ENCODE measurements at places on chromosomes 5 and 9. TPM values are rescaled to one million over a fixed set of nuclear protein-coding genes. Genes with fewer than 3 reads are reported as not detected.

Gene MLANA
- not detected for total RNA-seq

DNA sequence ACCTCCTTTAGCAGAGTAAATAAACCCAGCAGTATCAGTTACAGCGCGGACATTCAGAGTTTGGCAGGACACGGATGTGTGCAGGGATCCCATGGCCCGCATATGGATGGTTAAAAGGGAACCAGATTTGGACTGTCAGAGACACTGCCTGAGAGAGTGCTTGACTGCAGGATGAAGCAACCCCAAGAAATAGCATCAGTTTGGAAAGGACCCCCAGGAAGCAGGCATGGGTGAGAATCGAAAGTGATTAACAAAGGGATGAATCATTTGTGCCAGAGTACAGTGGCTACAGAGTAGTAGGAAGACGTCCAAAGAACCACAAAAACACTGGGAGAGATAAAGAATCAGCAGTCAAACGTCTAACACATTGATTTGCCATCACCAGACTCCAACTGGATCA, 5.5 kb downstream of the C7 start:
- no peak for DNase-seq
- H3K27me3 ChIP-seq, result no peaks in the 10 kb centered on the region
- no peak overlapping the region for H3K27ac ChIP-seq
- no peaks in the 10 kb centered on the region for H3K36me3 ChIP-seq
- peaks cover 2% of the 10 kb centered on the region for H3K4me1 ChIP-seq

GRCh38 chr9:131810351-131811170, 70.7 kb upstream of the RAPGEF1 start:
- H3K27me3 ChIP-seq, result no peaks in the 10 kb centered on the region
- DNase-seq, result no peak
- no peaks in the 10 kb centered on the region for H3K36me3 ChIP-seq
- no peak overlapping the region for H3K27ac ChIP-seq

GRCh38 chr5:171609806-171610452, 175.7 kb upstream of the SMIM23 start:
- H3K36me3 ChIP-seq, result no peaks in the 10 kb centered on the region
- no peaks in the 10 kb centered on the region for H3K27me3 ChIP-seq
- no peak for DNase-seq
- no peak overlapping the region for H3K4me3 ChIP-seq

DNA sequence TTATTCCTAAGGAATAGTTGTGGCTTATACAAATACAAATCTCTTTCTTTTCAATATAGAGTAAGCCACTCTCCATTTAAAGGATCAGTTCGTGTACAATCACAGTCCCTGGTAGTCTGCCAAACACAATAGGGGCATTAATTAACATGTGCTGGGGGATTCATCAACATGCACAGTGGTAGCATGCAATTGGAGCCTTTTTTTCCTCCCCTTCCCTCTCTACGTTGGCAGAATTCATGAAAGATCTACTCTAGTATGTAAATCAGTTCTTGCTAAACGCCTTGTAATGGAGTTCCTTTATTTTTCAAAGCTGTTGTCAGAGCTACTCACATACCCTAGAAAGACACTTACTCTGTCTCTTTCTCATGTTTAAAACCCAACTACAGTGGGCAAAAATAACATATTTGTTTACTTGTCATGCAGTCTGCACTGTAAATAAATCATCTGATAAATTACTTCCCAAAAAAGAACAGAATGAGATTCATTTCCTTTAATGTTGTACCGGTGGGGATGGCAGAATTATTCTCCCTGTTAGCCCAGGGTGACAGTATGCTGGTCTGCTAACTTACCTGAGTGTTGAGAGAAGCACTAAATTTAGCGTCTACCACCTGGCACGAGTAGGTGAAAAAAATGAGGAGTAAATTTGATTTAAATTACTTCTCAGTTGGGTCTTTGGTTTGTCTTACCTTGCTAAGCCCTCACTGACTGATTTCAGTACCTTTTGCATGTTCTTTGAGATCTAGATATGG, 341.5 kb upstream of the CCNH start:
- H3K36me3 ChIP-seq, result no peaks in the 10 kb centered on the region
- no peak overlapping the region for H3K27ac ChIP-seq
- DNase-seq, result no peak
- no peak overlapping the region for H3K4me3 ChIP-seq
- H3K4me1 ChIP-seq, result no peaks in the 10 kb centered on the region

GRCh38 chr5:6582507-6583048, 50.3 kb downstream of the NSUN2 start:
- no peak overlapping the region for H3K27ac ChIP-seq
- no peak overlapping the region for H3K4me3 ChIP-seq
- DNase-seq, result no peak
- H3K36me3 ChIP-seq, result no peaks in the 10 kb centered on the region
- no peaks in the 10 kb centered on the region for H3K27me3 ChIP-seq

GRCh38 chr9:35714123-35714522, 17.9 kb downstream of the TLN1 start:
- H3K4me3 ChIP-seq, result no peak overlapping the region
- H3K27me3 ChIP-seq, result no peaks in the 10 kb centered on the region
- no peak for DNase-seq
- peaks cover 18% of the 10 kb centered on the region for H3K36me3 ChIP-seq
- H3K4me1 ChIP-seq, result no peaks in the 10 kb centered on the region

Gene PNPLA7
- total RNA-seq, result 27.7 TPM

- H3K4me3 ChIP-seq, result no peak overlapping the region
- no peaks in the 10 kb centered on the region for H3K27me3 ChIP-seq
- DNase-seq, result no peak
- H3K36me3 ChIP-seq, result no peaks in the 10 kb centered on the region
- H3K4me1 ChIP-seq, result no peaks in the 10 kb centered on the region
- no peak overlapping the region for H3K27ac ChIP-seq
Observed at GRCh38 chr5:53335115-53335514, 145.3 kb upstream of the FST start.

GRCh38 chr5:134439210-134439654, 27.6 kb upstream of the CDKN2AIPNL start:
- no peaks in the 10 kb centered on the region for H3K36me3 ChIP-seq
- no peak overlapping the region for H3K4me3 ChIP-seq
- DNase-seq, result peak; percentile 74
- no peaks in the 10 kb centered on the region for H3K27me3 ChIP-seq

Gene GLDC
- total RNA-seq, result not detected

DNA sequence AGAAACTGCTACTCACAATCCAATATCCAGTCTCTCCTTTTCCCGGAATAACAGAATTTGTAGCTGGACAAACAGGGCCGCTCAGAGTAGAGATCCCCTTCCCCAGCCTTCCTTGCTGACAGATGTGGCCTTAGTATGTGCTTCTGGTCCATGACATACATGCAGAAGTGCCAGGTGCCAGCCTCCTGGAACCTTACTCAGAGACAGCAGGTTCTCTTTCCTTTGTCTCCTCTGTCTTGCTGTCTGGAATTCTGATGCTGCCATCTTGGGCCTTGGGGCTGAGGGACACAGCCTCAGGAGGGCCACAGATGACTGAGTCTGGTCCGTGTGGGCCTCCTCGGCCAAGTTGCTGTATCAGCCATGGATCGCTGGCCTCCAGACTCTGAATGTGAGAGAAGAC, 210.1 kb downstream of the PAX5 start:
- H3K36me3 ChIP-seq, result no peaks in the 10 kb centered on the region
- H3K27ac ChIP-seq, result no peak overlapping the region
- peaks cover 2% of the 10 kb centered on the region for H3K4me1 ChIP-seq

GRCh38 chr9:114288193-114289091, 34.5 kb upstream of the ORM1 start:
- no peak overlapping the region for H3K4me3 ChIP-seq
- H3K27me3 ChIP-seq, result no peaks in the 10 kb centered on the region
- peaks cover 8% of the 10 kb centered on the region for H3K4me1 ChIP-seq
- no peak for DNase-seq
- no peaks in the 10 kb centered on the region for H3K36me3 ChIP-seq

Gene KCNIP1
- total RNA-seq, result 0.52 TPM

Gene MAMDC4
- total RNA-seq, result 6.5 TPM

Gene ACOT12
- total RNA-seq, result not detected

- H3K36me3 ChIP-seq, result peaks cover 7% of the 10 kb centered on the region
- H3K27ac ChIP-seq, result peak overlapping the region; percentile 26
- DNase-seq, result no peak
- H3K4me3 ChIP-seq, result no peak overlapping the region
Observed at GRCh38 chr5:14675865-14676300, 11.4 kb downstream of the OTULIN start.

GRCh38 chr5:67765697-67766096, 449.9 kb upstream of the PIK3R1 start:
- no peaks in the 10 kb centered on the region for H3K36me3 ChIP-seq
- H3K27ac ChIP-seq, result no peak overlapping the region
- peaks cover 11% of the 10 kb centered on the region for H3K4me1 ChIP-seq

- H3K4me3 ChIP-seq, result no peak overlapping the region
- no peaks in the 10 kb centered on the region for H3K4me1 ChIP-seq
- no peak overlapping the region for H3K27ac ChIP-seq
- H3K27me3 ChIP-seq, result no peaks in the 10 kb centered on the region
Observed at GRCh38 chr5:95445995-95446394, 54.8 kb downstream of the FAM81B start.

GRCh38 chr9:15909297-15909696, 356.5 kb downstream of the CCDC171 start:
- H3K27ac ChIP-seq, result no peak overlapping the region
- H3K36me3 ChIP-seq, result no peaks in the 10 kb centered on the region
- H3K4me3 ChIP-seq, result no peak overlapping the region
- H3K4me1 ChIP-seq, result no peaks in the 10 kb centered on the region

DNA sequence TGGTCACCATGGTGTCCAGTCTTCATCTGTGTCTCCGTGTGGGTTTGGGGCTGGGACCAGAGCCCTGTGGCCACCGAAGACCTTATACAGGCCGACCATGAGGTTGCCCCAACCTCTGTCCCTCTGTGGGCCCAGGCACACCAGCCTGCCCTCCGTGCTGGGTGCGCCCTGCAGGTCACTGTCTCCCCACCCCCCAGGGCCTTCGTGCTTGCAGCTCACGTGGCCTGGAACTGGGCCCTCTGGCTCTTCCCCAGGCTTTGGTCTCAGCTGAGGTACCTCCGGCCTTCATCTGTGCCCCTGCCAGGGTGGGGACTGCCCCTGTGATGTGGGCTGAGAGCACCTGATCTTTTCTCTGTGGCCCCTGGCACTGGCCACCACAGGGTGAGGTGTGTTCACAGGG, 92.1 kb downstream of the RXRA start:
- DNase-seq, result no peak
- no peaks in the 10 kb centered on the region for H3K36me3 ChIP-seq
- no peak overlapping the region for H3K4me3 ChIP-seq
- no peak overlapping the region for H3K27ac ChIP-seq

DNA sequence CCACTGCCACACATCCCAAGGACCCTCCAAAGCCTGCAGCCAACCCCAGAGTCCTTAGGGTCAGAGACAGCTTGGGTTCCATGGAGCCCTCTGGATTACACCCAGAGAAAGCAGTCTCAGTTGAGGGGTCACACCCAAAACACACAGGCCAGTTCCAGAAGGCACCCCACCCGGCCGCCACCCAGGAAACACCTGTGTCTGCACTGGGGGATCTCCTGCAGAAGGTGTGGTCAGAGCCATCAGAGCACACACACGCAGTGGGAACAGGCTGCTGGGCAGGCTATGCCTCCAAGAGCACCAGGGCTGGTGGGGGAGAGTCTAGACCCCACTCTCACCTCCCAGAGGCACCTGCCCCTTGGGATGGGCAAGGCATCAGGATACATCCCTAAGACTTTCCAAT, 27.3 kb downstream of the NIPAL4 start:
- no peaks in the 10 kb centered on the region for H3K27me3 ChIP-seq
- H3K4me3 ChIP-seq, result no peak overlapping the region
- no peak overlapping the region for H3K27ac ChIP-seq
- peaks cover 13% of the 10 kb centered on the region for H3K4me1 ChIP-seq
- H3K36me3 ChIP-seq, result no peaks in the 10 kb centered on the region
- DNase-seq, result no peak

GRCh38 chr5:160638161-160638742, 213.8 kb downstream of the ATP10B start:
- H3K4me3 ChIP-seq, result no peak overlapping the region
- H3K4me1 ChIP-seq, result peaks cover 19% of the 10 kb centered on the region
- no peaks in the 10 kb centered on the region for H3K27me3 ChIP-seq

Gene MCIDAS
- total RNA-seq, result not detected

GRCh38 chr5:14702238-14702839, 37.8 kb downstream of the OTULIN start:
- no peak overlapping the region for H3K27ac ChIP-seq
- H3K27me3 ChIP-seq, result no peaks in the 10 kb centered on the region
- H3K4me3 ChIP-seq, result no peak overlapping the region

Gene ANKRD34B
- not detected for total RNA-seq

DNA sequence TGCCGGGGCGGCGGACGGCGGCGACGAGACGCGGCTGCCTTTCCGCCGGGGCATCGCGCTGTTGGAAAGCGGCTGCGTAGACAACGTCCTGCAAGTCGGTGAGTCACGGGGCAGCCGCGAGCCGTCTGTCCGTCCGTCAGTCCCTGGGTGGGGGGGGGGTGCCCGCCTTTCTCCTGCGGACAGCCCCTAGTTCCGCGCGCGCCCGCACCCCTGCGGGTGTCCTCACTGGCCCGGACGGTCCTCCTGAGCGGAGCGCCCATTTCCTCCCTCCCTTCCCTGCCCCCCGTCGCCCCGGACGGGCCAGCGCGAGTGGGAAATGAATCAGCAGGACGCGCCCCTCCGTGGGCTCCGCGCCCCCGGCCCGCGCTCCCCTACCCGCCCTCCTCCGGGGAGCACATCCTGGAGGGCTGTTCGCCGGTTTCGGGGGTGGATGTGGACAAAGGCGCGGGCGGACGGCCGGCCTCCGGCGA, 828 bp downstream of the ZSWIM6 start:
- no peaks in the 10 kb centered on the region for H3K27me3 ChIP-seq
- H3K27ac ChIP-seq, result peak overlapping the region; percentile 90
- H3K36me3 ChIP-seq, result no peaks in the 10 kb centered on the region
- DNase-seq, result peak; percentile 70
- H3K4me1 ChIP-seq, result peaks cover 38% of the 10 kb centered on the region

All from body of pancreas (tissue), 4 donors.